ENCODE measurements at places on chromosomes 4 and X.

GRCh38 chr4:20764366-20764992 is 64.2 kb downstream of the PACRGL start:
- ATAC-seq: no peak

DNA sequence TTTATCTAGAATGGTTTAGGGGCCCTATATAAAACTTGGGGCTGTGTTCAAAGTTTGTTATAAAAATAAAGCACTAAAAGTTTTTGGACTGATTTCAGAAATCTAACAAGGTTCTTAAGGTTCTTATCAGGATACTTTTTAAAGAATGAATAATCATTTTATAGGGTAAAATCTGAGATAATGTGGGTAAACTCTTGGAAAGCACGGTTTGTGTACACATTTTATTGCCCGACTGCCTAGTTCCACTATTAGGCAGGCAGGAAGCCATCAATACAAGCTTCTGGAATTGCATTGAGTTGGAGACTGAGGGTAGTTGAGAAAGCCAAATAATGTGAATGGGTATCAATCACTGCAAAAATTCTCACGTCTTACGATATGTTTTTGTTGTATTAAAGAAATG is 331.0 kb upstream of the PITX2 start:
- no peak for ATAC-seq

GRCh38 chrX:130170752-130171445 is 863 bp upstream of the RAB33A start:
- peak; percentile 80 for ATAC-seq

- no peak for ATAC-seq
These were observed 164.4 kb upstream of the CPEB2 start for GRCh38 chr4:14837860-14838259.

DNA sequence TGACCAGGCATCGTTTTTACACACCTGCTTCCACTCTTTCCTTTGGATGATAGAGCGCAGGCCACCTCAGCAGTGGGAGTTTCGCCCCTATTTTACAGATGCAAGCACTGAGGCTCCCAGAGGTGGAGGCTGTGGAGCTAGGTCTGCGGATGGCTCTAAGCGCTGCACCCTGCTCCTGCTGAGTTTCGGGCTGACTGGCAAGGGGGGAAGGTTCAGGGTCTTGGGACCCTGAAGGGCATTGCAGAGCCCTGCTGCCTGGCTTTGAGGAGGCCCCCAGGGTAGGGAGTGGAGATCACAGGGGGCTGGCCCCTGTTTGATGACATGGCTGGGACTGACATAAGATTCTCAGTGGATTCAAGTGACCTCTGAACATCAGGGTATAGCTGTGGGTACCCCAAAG is 62.8 kb upstream of the NKX1-1 start:
- no peak for ATAC-seq

DNA sequence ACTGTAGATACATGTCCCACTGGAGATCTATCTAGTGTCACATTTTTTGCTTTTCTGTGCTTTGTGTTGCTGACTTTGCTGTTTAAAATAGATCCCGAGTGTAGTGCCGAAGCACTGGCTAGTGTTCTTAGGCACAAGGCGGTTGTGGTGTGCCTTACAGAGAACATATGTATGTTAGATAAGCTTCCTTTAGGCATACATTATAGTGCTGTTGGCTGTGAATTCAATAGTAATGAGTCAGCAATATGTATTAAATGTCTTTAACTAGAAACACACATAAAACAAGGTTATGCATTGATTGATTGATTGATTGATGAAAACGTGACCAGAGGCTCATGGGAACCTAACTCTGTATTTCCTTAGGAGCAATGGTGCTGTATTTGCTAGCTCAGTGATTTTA is 56.2 kb downstream of the COX7B2 start:
- ATAC-seq: no peak

GRCh38 chrX:102604327-102604726 is 5.0 kb downstream of the ARMCX5 start:
- ATAC-seq: no peak

DNA sequence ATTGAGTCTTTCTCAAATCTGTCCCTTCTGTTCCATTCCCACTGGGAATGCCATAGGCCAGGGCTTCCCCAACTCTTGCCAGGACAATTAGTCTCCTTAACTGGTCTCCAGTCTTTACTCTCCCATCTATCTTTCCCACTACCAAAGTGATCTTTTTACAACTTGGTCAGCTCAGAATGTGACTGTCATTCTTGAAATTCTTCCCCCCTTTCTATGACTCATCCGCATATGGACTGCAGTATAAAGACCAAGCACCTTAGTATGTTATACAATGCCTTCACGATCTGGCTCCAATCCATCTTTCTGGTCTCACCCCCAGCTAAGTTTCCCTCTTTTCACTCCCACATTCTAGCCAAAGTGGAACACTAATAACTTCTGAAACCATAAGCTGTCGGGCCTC is 383.8 kb downstream of the OPHN1 start:
- no peak for ATAC-seq

- ATAC-seq: peak; percentile 52
These were observed 35.6 kb downstream of the COMMD8 start for GRCh38 chr4:47427935-47428334.

- no peak for ATAC-seq
These were observed 425.1 kb downstream of the PABPC4L start for GRCh38 chr4:133776503-133776902.

GRCh38 chrX:41862562-41863184 is 60.7 kb downstream of the CASK start:
- no peak for ATAC-seq

DNA sequence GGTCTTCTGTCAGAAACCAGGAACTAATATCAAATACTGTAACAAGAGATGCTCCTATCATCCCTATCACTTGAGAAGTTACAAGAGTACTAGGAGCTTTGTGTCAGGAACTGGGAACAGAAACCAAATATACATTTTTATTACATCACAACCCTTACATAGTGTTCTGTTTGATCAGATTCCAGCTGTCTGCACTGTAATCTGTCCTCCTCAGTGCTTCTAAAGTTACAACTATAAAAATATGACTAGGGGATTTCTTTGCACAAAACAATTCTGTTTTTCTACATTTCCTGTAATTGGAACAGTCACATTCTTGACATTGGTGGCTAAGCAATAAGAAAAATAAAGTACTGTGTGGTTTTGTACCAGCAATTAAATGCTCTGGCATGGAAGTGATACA is 686.0 kb downstream of the PDHA2 start:
- ATAC-seq: no peak
